ENCODE measurements at places on chromosomes 12 and 14. TPM values are rescaled to one million over a fixed set of nuclear protein-coding genes. Genes with fewer than 3 reads are reported as not detected.

Gene GDF11
- polyA plus RNA-seq: 17.6 TPM

Gene CALCOCO1
- 39.3 TPM for polyA plus RNA-seq

Gene GLI1
- 31.0 TPM for polyA plus RNA-seq

Gene FGD4
- 7.1 TPM for polyA plus RNA-seq

Gene FBLN5
- 0.88 TPM for polyA plus RNA-seq

Gene DEPDC4
- polyA plus RNA-seq: 0.71 TPM

Gene USP44
- 88.6 TPM for polyA plus RNA-seq

Gene ZNF891
- polyA plus RNA-seq: 1.3 TPM

Gene MDGA2
- polyA plus RNA-seq: 0.02 TPM

Gene SERPINA3
- polyA plus RNA-seq: not detected

All from H1 (cell line).